Activated CD4-positive, alpha-beta T cell treated with anti-CD3 and anti-CD28 coated beads, Interleukin-2, amount 50 U/mL, for 48 hours (primary cell): ENCODE measurements at places on chromosomes 5 and 9.

DNA sequence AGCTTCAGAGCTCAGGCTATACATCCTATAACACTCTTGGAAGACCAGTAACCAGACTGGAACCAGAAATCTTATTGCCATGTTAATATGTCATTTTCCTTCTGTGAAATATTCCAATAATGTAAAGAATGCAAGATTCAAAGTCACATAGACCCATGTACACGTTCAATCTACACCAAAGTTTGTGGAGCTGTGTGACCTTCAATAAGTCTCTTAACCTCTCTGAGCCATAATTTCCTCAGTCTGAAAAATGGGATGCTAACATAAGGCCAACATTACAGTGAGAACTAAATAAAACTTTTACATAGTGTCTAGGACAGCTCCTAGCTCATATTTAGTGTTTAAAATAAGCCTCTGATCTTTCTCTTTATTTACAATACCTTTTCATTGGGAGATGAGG lies 70.4 kb downstream of the ARRDC3 start:
- DNase-seq: no peak

DNA sequence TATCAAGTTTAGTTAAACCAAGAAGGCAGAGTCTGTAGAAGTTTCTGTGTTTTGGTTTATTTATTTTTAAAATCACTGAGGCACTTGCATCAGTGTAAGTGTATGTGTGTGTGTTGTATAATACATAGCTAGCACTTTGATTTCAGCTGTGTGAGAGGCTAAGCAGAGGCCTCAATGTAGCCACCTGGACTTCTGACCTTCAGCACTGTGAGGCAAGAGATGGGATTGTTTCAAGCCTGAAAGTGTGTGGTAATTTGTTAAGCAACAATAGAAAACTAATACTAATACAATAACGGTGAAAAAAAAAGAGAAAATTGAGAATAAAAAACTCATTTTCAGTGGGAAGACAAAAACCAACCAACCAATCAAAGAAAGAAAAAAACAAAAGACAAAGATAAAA lies 327.3 kb downstream of the CDH18 start:
- no peak for DNase-seq

DNA sequence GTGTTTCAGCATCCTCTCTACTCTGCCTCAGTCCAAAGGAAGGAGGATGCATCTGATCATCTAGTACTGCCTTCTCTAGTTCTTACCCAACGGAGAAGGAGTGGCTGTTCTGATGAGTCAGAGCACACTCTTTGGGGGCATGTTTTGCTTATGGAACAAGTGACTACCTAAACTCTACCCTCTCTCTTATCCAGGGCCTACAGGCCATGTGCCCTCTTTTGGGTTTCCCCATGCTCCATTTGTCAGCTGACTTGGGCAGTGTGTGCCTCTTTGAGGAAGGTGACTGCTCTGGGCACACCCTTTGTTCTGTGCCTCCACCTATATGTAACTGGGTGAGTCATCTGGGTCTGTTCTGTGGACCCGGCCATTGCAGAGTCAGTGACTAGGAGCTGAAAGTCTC lies 89.6 kb upstream of the BNC2 start:
- no peak for DNase-seq

DNA sequence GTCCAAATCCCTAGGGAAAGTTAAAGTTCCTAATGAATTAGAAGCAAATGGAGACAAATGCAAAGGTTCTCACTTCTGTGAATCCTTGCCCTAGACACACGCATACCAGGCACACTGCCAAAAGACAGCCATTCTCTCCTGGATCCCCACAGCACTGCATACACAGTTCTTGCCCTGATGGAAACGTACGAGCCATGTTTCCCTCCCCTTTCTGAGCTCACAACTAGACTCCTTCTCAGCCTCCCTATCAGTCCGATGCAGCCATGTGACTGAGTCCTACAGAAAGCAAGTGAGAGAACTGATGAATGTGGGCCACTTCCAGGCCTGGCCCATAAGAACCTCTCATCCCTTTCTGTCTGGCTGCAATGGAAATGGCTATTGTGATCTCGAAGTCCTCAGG lies 92.0 kb downstream of the ZNF608 start:
- no peak for DNase-seq

GRCh38 chr9:68717552-68718443 lies 12.8 kb downstream of the PIP5K1B start:
- DNase-seq: no peak
